NCI-H2171 (cell line): ENCODE measurements at places on chromosomes 11 and 22.
A peak's percentile ranks its signal among the peaks of the same experiment; 100 is the strongest.

GRCh38 chr11:112377946-112378345 lies 117.3 kb upstream of the PLET1 start:
- DNase-seq = no peak

DNA sequence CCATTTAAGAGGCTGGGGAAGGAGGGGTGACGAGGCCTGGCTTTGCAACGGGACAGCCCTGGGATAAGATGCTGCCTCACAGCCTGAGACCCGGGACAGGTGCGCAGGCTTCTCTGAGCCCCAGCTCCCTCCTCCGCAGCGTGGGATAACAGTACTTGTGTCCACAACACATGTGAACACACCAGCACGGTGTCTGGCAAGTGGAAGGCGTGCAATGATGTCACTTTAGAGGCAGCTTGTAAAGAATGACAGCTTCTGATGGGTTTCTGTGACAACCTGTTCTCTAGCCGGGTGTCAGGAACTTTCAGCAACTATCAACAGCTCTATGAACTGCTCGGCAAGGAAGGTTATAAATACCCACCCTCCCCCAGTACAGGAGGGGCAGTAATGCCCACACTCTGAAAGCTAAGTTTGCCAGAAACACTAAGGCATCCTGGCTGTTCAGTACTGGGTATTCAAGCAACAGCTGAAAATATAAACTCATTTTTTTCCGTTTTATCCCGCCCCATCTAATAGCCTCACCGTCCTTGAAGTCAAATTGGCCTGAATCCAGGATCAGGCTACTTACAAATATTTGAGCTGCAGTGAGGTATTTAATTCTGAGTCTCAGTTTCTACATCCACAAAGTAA lies 59.7 kb downstream of the MYH9 start:
- DNase-seq = peak; percentile 58

DNA sequence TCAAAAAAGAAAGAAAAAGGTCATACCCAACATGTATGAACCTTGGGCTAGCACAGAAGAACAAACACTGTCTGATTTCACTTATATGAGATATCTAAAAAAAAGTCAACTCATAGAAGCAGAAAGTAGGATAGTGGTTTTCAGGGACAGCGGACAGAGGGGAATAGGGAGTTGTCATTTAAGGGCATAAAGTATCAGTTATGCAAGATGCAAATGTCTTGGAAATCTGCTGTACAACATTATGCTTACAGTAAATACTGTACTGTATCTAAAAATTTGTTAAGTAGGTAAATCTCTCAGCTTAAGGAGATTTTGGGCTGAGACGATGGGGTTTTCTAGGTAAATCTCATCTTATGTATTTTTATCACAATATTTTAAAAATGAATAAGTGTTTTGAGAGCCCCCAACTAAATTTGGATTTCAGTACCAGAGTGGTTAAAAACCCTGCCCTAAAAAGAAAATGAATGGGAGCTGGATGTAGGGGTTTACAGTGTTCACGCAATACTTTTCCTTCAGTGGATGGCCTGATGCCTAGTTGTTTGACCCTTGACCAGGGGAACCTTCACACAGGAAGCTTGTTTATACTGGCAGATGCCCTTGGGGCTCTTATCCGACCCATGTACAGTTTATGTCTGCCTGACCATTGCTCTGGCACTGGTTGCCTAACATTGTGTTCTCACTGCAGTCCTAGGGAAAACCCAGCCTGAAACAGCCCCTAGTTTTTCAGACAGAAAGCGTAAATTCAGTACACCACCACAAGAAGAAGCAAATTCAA lies 34.8 kb downstream of the SLC22A9 start:
- DNase-seq = no peak

- no peak for DNase-seq
Observed at GRCh38 chr11:6705905-6706535, 22.9 kb upstream of the MRPL17 start.

- DNase-seq = no peak
Observed at GRCh38 chr11:134231958-134232659, 7.6 kb downstream of the VPS26B start.

- no peak for DNase-seq
Observed at GRCh38 chr11:70087446-70088167, 9.5 kb downstream of the ANO1 start.

DNA sequence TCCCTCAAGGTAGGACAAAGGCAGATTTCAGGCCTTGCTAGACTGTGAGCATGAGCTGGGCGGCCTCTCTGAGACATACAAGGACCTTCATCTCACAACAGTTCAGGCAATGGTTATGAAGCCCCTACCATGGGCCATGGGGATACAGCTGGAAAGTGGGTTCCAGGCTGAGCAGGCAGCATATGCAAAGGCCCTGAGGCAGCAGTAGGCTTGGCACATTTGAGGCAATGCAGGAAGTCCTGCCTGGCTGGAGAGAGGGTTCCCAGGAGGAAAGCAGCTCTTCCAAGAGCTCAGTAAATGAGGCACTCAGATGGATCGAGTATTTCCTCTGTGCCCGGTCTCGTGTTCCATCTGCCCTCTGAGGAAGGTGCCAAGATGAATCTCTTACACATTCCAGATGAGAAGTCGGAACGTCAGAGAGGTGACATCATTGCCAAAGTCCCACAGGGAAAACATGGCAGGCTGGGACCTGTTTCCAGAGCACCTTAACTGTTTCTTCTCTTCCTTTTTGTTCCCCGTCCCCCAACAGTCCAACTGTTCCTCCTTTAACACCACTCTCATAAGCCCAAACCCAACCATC lies 388.6 kb downstream of the MN1 start:
- DNase-seq = peak; percentile 14

DNA sequence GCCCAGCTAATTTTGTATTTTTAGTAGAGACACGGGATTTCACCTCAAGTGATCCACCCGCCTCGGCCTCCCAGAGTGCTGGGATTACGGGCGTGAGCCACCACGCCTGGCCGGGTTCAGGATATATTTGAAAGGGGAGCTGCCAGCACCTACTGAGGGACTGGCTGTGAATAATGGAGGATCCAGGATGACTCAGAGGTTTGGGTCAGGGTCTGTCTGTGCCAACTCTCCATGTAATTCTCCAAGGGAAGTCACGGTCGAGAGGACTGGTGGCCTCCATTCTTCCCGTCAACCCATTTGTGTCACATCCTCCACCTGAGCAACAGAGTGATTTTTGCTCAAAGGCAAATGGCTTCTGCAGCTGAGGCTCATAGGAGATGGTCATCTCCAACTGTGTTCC lies 3.6 kb upstream of the ARRB1 start:
- DNase-seq = no peak
